ENCODE measurements at places on chromosomes 3 and 15. TPM values are rescaled to one million over a fixed set of nuclear protein-coding genes. Genes with fewer than 3 reads are reported as not detected.

The FRMD4B gene
- total RNA-seq = 66.2 TPM

- H3K4me3 ChIP-seq = no peak overlapping the region
- no peak for DNase-seq
- H3K36me3 ChIP-seq = no peaks in the 10 kb centered on the region
- H3K27ac ChIP-seq = no peak overlapping the region
These were observed 154.6 kb downstream of the PTPRG start for GRCh38 chr3:61715886-61716527.

The SMCO1 gene
- total RNA-seq = not detected

DNA sequence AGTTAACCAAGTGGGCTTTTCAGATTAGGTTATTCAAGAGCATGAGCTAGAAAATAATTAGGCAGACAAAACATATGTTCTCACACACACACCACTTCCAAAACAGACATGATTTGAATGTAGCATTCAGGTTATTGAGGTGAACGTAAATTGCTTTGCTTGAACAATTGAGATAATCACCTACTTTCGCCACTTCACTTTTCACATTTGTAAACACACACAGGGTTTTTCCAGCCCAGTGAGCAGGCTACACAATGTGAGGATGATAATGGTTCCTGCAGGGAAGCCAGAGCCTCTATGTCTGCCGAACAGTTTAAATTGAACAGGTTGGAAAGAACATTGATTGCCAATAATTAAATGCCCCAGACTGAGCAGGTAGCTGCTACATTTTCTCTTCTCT is 560.8 kb downstream of the OCA2 start:
- no peaks in the 10 kb centered on the region for H3K36me3 ChIP-seq
- DNase-seq = no peak
- no peaks in the 10 kb centered on the region for H3K4me1 ChIP-seq
- H3K4me3 ChIP-seq = no peak overlapping the region
- H3K27ac ChIP-seq = no peak overlapping the region

- no peaks in the 10 kb centered on the region for H3K36me3 ChIP-seq
- no peak overlapping the region for H3K4me3 ChIP-seq
- peaks cover 2% of the 10 kb centered on the region for H3K4me1 ChIP-seq
- no peak overlapping the region for H3K27ac ChIP-seq
- no peak for DNase-seq
- no peaks in the 10 kb centered on the region for H3K27me3 ChIP-seq
These were observed 21.3 kb upstream of the NUDT16 start for GRCh38 chr3:131360191-131360755.

Data from esophagus squamous epithelium (tissue), 5 donors.